ENCODE measurements at places on chromosomes 5 and 9.
A peak's percentile ranks its signal among the peaks of the same experiment; 100 is the strongest.

- DNase-seq, result no peak
Measured at GRCh38 chr5:159420940-159421339, 90.7 kb upstream of the IL12B start.

DNA sequence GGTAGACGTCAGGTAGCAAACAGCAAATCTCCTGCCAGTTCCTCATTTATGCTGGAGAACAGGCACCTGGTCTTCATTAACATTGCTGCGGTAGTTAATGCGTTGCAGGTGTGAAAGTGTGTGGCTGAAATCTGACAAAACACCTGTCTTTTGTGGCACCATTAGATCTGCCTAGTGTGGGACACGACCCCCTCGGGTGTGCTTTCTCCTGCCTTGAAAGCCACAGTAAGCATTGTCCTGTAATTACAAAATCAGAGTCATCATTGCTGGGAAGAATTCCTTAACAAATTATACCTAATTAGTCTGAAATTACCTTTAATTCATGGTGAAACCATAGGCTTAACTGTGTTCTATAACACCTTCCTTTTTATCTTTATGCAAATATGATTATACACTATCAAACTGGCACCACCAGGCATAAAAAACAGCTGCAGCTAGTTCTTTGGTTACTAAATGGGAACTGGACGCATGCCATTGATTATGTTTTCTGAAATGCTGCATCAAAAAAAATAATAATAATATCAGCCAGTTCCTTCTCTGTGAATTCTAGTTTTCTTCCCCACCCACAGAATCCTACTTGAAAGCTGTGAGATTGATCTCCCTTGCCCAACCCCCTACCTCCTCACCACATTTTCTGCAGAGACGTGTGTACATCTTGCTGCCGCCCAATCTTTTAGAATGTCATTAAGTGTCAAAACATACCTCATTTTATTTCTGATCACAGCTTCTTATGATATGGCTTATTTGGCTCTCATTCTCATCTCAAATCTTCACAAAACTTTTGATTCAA, 374.0 kb downstream of the NFIB start:
- no peak for DNase-seq

DNA sequence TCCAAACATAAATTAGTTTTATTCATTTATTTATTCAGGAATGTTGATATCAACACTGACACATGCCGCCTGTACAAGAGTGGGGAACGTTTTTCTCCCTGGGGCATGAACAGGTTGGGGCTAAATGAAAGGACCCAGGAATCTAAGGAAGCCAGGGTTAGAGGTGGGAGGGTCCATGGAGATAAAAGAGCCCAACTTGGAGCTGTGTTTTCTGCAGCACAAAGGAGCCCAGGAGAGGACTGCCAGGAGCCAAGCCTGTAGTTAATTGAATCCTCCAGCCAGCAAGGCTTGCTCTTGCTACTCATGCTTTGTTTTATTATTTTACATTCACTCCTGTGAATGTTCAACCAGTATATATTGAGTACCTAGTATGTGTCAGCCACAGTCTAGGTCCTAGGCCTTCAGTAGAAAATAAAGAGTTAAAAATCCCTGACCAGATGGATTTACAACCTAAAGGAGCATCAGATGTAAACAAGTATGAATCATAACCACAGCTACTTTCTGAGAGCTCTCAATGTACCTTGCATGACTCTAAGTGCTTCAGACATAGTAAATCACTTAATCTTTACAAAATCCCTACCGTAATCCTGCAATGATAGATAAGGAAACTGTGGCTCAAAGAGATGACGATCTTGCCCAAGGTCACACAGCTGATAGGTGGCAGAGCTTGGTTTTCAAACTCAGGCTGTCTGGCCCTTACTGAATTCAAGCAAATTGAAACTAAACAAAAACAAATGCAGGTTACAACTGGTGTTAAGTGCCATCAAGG, 69.8 kb downstream of the ASTN2 start:
- no peak for DNase-seq

DNA sequence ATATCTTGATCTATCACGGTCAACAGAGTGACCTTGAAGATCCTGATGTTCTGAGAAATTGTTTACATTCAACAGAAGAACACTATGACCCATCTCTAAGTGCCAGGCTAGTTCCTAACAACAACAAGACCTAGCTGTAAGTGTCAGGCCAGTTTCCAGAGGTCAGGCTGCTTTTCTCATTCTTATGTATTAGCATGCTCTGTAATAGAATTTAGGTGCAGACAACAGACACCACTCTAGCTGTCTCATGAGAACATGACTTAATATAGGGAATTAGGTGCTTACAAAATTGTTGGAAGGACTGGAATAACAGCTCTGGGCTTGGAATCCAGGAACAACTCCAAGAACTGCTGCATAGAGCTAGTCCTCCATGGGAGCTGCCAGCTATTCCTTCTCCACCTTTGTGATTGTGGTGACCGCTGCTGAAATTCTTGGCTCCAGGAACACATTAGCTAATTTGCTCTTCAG, 138.7 kb downstream of the SNX18 start:
- DNase-seq, result no peak

- no peak for DNase-seq
Measured at GRCh38 chr5:136619556-136619955, 254.2 kb upstream of the TRPC7 start.

DNA sequence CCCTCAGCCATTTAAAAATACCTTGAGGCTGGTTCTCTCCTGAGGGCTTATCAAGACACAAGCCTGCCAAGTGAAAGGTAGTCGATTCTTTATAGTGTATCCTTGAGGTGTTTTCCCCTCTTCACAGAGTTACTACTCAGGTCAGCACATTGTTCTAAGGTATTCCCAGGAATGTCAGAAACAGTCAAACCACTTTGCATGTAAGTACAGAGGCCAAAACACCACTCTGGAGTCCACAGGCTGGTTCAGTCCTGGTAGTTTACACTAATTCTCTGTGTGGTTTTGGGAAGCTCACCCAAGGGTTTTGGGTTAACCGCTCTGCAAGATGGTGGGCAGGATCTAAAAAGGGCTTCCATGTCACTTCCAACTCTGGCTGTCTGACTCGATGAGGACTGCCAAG, 162.3 kb upstream of the PPP2R2B start:
- no peak for DNase-seq

- no peak for DNase-seq
Measured at GRCh38 chr9:134515026-134515821, 126.4 kb upstream of the COL5A1 start.

DNA sequence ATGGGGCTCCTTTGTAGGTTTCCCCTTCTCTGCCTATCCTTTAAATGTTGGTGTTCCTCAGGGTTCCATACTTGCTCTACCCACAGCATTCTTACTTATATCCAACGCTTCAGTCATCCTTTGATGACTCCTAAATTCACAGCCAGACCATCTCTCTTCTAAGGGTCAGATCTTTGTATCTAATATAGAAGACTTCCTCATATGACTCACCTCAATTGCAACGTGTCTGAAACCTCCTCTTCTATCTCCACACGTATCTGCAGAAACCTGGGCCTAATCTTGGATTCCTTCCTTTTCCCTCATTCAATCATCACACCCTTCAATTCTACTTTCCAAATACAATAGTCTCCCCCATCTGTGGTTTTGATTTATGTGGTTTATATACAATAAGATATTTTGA, 68.3 kb downstream of the HMGCR start:
- no peak for DNase-seq

GRCh38 chr9:34413231-34413852, 36.6 kb upstream of the MYORG start:
- peak; percentile 11 for DNase-seq

GRCh38 chr5:151068433-151069197, 12.2 kb downstream of the TNIP1 start:
- DNase-seq, result no peak

DNA sequence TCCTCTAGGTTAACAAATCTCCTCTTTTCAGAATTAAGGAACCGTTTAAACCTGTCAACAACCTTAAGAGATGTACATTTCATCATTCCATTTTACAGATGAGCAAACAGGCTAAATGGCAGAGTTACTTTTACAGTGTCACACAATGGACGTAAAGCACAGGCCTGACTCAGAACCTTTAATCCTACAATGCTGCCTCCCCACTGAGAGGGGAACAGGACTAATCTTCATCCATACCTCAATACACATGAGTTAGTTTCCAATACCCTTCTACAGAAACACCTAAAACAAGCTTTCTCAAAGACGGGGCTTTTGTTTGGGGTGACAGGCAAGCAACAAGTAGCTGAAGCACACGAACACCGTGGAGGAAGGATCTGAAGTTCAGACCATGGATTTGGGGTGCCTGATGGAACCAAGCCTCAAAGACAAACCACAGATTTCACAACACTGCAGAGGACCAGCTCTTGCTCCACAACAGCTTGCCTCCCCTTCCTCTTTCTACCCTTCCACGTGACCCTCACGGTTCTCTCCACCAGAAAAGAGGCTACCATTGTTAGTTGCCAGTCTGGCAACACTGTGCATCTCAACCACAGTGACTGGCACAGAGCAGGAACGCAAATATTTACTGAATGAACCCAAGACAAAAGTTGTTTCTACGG, 1.8 kb downstream of the RNF130 start:
- peak; percentile 67 for DNase-seq

GRCh38 chr5:159762921-159763320, 153.4 kb upstream of the ADRA1B start:
- no peak for DNase-seq

DNA sequence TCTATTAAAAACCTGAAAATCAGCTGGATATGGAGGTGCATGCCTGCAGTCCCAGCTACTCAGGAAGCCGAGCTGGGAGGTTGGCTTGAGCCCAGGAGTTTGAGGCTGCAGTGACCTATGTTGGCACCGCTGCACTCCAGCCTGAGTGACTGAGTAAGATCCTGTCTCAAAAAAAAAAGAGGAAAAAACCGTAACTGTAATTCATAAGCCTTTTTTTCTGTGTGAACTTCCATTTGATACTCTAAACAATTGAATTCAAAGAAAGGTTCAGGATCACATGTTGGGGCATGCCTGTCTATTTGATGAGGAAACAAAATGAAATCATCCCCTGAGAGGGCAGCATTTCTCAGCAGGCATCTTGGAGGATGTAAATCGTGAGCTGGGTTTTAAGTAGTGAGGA, 38.8 kb downstream of the ITGA2 start:
- no peak for DNase-seq

- no peak for DNase-seq
Measured at GRCh38 chr9:14247577-14247976, 66.4 kb downstream of the NFIB start.

DNA sequence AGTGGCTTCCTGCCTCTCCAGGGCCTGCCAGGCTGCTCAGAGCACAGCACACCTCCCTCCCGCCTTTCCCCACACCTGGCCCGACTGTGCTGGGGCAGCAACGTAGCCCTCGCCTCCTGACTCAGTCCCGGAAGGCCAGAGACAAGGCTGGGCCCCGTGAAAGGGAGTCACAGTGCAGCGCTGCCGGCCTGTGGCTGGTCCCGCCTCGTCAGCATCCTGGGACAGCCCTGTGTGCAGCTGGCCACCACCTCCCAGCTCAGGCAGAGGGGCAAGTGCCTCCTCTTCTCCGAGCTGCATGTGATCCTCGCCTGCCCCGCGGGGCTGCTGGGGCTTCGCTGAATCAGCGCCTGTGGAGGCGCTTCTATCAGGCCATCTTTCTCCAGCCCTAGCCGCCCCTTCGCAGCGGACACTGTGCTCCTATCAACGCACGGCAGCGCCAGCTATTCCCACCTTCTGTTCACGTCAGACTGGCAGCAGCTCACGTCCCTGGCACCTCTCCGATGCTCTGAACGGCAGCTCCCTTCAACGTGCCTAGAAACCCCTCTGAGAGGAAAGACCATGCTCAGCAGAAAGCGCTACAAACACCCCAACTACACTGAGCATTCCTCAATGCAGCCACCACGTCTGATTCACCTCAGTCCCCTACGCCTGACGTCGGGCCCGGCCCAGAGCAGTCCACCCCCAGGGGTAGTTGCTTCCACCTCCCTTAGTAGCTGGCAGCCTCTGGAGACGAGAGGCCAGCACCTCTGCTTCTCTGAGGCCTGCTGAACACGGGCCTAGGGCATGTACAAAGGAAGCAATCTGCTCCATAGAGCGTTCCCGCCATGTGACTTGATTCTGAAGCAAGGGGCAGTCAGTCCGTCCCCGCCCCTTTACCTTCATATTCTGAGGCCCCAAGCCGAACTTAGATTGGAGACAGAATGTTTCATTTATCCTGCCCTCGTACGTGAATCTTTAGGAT, 78.8 kb downstream of the GPR21 start:
- no peak for DNase-seq

GRCh38 chr9:76374783-76375559, 19.3 kb downstream of the RFK start:
- DNase-seq, result no peak

GRCh38 chr9:126857261-126857960, 3.0 kb upstream of the ZBTB34 start:
- DNase-seq, result no peak

GRCh38 chr5:78126536-78126935, 168.0 kb downstream of the AP3B1 start:
- no peak for DNase-seq

DNA sequence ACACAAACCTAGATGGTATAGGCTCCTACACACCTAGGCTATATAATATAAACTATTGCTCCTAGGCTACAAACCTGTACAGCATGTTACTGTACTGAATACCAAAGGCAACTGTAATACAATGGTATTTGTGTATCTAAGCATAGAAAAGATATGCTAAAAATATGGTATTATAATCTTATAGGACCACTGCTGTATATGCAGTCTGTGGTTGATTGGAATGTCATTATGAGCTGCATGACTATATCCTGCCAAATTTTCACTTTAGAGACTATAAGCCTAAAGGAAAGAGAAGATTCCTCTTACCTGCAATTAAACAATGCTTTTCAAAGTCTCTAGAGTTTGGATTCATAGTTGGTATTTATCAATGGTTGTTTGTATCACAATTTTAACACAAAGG, 24.7 kb upstream of the ACOT12 start:
- DNase-seq, result no peak

DNA sequence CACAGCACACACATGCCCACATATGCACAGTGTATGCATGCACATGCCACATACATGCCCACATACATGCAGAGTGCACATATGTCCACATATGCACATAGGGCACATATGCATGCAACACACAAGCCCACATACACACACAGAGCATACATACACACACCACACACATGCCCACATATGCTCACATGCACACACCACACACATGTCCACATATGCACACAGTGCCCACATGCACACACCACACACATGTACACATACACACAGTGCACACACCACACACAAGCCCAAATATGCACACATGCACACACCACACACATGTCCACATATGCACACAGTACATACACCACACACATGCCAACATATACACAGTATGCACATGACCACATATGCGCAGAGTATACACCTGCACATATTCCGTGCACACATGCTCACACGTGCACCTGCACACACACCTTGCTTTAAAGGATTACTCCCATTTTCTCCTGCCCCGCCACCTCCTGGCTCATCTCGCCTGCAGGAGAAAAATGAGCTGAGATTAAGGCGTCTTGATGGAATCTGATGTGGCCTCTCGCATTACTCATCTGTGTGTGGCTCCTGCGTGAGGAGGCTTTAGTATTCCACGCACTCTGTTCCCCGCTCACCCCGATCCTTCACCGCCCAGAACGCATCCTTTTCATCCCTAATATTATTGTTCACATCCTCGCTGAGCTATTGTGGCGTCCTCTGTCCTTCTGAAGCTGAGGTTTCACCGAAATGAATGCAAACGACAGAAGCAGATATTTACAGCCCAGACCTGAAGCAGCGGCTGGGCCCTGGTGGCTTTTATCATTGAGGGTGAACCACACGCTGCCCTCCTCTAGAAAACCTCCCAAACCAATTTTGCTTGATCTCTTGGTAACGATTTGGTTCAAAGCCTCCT, 182.7 kb downstream of the OLFM1 start:
- no peak for DNase-seq
